ENCODE measurements at places on chromosomes 13 and 19. TPM values are rescaled to one million over a fixed set of nuclear protein-coding genes. Genes with fewer than 3 reads are reported as not detected.

The YJEFN3 gene
- total RNA-seq, result 21.6 TPM

GRCh38 chr13:25186187-25186586 is 14.1 kb upstream of the AMER2 start:
- H3K4me3 ChIP-seq, result no peak overlapping the region
- H3K27ac ChIP-seq, result no peak overlapping the region
- H3K4me1 ChIP-seq, result peaks cover 27% of the 10 kb centered on the region
- no peak for DNase-seq
- H3K36me3 ChIP-seq, result peaks cover 5% of the 10 kb centered on the region

The TEX26 gene
- not detected for total RNA-seq

- peaks cover 4% of the 10 kb centered on the region for H3K4me1 ChIP-seq
- H3K36me3 ChIP-seq, result no peaks in the 10 kb centered on the region
Measured at GRCh38 chr13:50512474-50513299, 330.8 kb downstream of the DLEU7 start.

The ADM5 gene
- total RNA-seq, result 3.2 TPM

The TRPC4 gene
- not detected for total RNA-seq

The TINCR gene
- 1.0 TPM for total RNA-seq

The MBD3L5 gene
- total RNA-seq, result not detected
